ENCODE measurements at places on chromosomes 1 and 21.
A peak's percentile ranks its signal among the peaks of the same experiment; 100 is the strongest.

DNA sequence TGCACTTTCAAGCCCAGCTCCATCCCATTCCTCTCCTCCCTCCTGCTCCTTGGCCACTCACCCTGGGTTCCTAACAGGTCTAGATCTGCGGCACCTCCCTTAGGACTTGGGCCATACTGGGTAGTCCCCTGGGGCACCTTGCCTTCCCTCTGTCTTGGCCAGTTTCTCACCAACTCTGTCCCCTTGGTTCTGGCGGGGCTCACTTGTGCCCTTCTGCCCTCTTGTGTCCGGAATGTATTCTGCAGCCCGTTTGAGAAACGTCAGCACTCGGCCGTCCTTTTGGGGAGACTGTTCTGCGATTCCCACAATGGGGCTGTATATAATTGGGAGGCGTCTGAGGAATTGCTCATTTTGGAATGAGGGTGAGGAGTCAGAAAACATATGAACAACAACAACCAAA lies 162.4 kb downstream of the ZSCAN20 start:
- DNase-seq: no peak

- DNase-seq: no peak
These were observed 43.1 kb downstream of the MRPL37 start for GRCh38 chr1:54243022-54243421.

GRCh38 chr1:201888282-201889089 lies at the start of gene SHISA4:
Gene SHISA4 (plus strand): TSS chr1:201888898. CDS start chr1:201888995, 97 bp downstream.
- no peak for DNase-seq

- no peak for DNase-seq
These were observed 304.3 kb upstream of the ESRRG start for GRCh38 chr1:217027403-217028080.

DNA sequence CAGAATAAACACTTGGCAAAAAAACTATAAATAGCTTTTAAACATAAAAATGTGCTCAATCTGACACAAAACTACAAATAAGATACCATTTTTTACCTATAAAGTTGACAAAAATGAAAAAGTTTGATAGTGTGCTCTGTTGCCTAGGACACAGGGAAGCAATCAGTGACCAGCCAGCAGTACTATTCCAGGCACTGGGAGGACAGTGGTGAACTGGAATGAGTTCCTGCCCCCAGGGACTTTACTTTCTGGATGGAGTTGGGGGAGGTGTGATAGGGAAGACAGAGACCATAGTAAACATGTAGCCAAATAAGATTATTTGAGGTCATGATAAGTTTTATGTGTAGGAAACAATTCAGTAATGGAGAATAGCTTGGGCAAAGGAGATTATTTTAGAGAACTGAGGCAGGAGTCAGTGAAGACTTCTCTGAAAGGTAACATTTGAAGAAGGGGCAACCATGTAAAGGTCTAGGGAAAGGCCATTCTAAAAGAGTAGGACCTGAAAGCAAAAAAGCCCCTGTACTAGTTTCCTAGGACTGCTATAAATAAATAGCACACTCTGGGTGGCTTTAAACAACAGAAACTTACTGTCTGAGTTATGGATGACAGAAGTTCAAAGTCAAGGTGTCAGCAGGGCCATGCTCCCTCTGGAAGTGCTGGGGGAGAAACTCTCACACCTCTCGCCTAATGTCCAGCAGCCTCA lies 42.0 kb downstream of the EEIG2 start:
- DNase-seq: no peak

DNA sequence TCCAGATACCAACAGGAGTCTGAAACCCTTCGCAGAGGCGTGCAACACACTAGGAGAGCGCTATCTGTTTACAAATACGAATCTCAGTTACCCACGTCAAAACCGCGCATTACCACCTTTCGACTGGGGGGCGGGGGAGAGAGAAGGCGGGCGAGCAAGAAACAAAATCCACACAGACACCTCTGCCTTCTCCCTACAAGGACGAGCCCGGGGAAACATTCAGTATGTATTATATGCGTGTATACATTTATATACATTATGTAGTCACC lies 722 bp downstream of the TUT4 start:
- peak; percentile 36 for DNase-seq

GRCh38 chr1:179156026-179156425 lies 73.5 kb downstream of the ABL2 start:
- no peak for DNase-seq

- no peak for DNase-seq
These were observed 25.3 kb downstream of the CHI3L2 start for GRCh38 chr1:111252786-111253185.

DNA sequence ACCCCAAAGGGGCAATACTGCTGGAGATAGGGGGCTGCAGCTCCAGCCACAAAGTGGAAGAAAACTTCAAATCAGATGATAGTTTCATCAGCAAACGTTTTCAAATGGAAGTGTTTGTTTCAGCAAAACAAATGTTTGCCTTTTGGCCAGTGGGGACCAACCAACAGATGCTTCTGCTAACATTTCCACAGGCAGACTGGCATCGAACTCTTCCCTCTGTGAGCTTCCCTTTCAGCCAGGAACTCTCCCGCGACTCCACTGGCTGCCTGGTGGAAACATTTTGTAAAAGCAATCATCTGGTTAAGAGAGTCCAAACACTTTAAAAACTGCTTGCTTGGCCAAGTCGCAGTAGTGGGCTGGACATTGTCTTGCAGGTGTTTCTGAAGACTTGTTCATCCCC lies 30.7 kb downstream of the CENPF start:
- DNase-seq: no peak

GRCh38 chr1:220330265-220330664 lies 58.0 kb upstream of the RAB3GAP2 start:
- no peak for DNase-seq

DNA sequence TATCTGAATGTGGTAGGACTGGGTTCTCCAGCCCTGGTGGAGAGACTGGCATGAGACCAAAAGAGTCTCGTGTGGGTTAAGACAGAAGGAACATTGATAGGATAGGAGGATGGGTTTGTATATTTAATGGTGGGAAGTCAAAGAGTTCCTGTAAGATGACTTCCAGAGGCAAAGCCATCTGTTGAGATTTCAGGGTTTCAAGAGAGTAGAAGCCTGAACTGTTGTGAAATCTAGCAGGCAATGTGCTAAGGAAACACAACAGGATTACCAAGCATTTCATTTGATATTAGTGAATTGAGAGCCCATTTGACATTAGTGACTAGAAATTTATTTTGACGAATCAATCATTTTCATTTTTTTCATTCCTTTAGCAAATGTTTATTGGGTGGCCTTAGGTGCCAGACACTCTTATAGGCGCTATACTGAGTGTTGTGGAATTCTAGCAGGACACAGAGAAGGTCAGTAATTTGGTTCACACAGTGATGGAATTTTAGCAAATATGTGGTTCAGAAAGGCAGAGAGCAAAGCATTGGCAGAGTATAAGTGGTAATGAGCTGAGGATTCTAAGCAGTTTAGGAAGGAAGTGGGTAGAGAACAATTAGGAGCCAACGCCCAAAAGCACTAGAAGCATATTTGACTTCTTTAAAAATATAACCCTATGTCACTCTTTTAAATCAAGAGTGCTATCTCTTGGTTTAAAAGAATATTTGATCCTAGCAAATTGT lies 149.3 kb downstream of the AK5 start:
- no peak for DNase-seq

DNA sequence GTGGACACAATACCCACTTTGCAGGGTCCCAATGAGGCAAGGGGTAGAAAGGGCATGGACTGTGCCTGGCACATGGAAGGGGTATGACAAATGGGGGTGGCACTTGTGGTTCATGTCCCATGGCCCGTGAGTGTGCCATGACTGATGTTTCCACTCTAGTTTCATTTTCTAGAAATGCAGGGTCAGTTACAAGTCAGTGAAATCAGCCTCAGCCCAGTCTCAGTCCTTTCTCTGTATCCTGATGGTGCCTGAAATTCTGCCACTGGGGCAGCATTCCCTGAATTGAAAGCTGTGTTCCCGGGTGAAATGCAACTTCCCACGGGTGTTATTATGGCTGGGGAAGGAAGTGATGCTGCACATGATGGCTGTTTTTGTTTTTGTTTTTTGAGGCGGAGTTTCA lies 110.8 kb upstream of the ZBTB40 start:
- DNase-seq: no peak

Data from activated CD8-positive, alpha-beta memory T cell treated with anti-CD3 and anti-CD28 coated beads for 48 hours (primary cell).